ENCODE measurements at places on chromosomes 5 and 9.

DNA sequence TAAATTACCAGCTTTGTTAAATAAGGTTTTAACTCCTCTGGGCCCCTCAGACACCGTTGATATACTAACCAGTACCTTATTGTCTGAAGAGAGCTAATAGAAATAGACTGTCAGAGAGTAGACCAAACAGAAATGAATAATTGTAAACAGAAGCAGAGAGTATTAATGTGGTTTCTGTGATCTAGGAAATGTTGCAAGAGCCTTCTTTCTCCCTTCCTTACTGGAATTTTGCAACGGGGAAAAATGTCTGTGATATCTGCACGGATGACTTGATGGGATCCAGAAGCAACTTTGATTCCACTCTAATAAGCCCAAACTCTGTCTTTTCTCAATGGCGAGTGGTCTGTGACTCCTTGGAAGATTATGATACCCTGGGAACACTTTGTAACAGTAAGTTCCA lies 5.1 kb downstream of the TYRP1 start:
- no peak for DNase-seq

DNA sequence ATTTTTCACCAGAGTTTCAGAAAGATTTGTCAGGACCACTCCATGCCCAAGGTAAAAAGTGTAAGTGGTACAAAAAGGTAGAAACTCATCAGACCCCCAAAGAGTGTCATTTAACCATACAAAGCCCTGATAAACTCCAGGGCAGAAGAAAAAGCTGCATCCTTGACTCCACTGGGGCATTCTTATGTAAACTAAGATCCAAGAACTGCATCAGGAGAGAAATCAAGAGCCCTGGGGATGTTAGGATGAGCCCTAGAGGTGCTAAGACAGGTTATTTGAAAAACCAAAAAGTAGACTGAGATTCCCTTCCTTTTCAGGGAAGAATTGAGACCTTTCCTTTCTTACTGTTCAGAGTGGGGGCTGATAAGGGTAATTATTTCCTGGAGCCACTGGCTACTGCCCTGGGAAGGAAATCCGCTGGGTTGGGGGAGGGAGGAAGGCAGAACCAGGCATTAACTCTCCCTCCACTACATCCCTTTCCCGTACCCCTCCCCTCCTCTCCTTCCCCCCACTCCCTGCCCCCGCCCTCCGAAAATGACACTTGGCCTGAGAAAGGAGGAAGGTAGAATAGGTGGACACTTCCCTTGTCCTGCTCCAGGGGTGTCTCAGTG lies 54.7 kb downstream of the FXN start:
- no peak for DNase-seq

GRCh38 chr5:166724284-166724683 lies 1567.2 kb upstream of the WWC1 start:
- no peak for DNase-seq

DNA sequence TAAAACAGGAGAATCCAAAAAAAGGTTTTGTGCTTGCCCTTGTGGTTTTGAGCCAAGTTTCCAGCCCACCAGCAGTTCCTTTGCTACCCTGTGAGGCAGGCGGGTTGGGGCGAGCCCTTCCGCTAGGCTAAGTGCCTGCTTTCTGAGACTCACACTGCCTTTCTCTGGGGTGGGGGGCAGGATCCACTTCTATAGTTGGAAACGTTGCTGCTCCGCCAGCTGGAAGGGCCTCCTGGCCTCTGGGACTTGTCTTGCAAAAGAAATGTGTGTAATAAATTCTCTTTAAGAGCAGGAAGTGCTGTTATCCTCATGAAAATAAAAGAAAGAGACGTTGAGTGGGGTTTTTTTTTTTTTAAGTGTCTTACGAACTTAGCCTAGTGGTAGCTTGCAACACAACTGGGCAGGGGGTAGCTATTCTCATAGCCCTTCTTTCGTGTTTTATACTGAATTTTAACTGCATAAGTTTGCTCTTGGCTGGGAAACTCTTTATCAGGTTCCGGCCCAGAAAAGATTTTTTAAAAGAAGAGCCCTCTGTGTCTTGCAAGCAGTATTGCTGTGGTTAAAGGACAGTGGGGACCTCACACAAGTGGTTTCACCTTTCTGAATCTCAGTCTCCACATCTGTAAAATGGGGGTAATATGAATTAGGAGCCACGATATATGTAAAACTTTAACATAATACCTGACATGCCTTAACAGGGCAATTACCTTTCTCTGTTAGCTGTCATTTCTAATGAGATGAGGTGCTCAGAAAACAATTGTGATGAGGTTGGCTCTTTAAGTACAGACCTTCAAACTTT lies 19.8 kb downstream of the JADE2 start:
- DNase-seq, result peak; percentile 21

- DNase-seq, result no peak
Measured at GRCh38 chr5:147578228-147579024, 68.6 kb upstream of the DPYSL3 start.

DNA sequence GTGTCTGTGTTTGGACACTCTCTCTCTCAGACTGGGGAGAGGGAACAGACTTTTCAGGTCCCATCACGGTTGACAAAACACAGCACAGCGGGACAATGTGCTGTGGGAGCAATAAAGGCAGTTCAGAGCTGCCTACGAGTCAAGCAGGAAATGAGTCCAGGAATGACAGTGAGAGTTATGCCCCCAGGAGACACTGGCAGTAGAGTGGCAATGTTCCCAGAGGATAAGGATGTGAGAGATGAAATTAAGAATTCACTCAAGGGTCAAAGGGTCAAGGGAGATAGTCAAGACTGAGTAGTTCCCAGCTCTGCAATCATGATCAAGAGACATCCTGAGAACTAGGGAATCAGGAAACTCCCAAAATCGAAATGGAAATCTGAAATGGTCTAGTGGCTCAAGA lies 156.1 kb downstream of the LURAP1L start:
- no peak for DNase-seq

GRCh38 chr9:755454-756381 lies 85.8 kb upstream of the DMRT1 start:
- no peak for DNase-seq

- no peak for DNase-seq
Measured at GRCh38 chr9:70488098-70488792, 73.8 kb upstream of the KLF9 start.

DNA sequence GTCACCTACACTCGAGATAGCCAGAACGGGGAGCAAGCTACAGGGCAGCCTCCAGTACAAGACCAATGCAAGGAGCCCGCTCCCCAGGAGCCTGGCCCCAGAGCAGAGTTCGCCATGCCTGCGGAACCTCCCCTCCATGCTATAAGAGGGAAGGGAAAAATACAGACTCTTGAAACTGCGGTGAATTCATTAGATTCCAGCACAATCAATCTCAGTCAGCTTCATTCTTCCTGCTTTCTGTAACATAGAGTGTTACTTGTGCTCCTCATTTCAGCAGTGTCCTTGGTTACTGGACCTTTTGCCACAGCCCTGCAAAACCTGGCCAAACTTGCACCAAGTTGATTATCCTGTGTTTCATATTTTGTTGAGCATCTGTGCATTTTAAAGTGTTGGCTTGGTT lies 22.2 kb upstream of the CREBRF start:
- no peak for DNase-seq
